ENCODE measurements at places on chromosomes 6 and 20.
A peak's percentile ranks its signal among the peaks of the same experiment; 100 is the strongest.

DNA sequence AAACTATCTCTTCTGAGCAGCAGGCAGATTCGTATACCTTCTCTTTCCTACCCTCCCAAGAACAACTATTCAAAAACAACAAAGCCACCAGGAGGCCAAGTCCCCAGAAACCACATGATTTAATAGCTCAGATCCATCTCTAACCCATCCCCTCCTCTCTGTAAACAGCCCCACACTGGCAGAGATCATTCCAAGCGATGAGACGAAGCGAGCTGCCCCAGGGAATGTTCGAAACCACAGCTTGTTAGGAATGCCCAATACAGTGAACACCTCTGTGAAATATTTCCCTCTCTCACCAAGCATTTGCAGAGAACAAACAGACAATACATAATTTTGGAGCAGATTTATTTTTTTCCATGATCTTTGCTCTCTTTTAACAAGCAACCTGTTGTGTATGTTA lies 231.8 kb downstream of the SOD2 start:
- DNase-seq = no peak

- DNase-seq = no peak
Measured at GRCh38 chr20:32752458-32753250, 9.4 kb upstream of the COMMD7 start.

DNA sequence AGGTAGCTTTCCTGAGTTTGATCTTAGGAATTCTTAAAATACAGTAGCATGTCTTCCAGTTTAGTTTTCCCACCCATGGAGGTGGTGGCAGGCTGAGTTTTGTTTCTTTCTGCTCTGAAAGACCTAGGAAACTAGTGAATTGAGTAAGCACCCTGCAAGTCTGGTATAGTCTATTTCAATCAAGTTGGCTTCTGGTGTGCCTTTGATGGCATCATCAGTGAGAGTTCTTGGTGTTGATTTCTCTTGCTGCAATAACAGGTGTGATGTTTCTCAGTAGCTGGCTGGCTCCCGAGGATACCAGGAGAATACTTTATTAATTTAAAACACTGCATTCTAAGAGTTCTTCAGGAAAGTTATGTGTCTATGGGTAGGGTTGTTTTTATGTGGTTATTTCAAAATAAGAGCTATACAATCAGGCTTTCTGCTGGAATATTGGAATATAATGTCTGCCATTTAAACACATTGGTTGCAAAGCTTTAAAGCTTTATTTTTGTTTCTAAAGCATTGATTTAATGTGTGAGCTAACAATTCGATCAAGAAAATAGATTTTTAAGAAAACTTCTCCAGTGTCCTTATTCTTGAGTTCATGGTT lies 19.0 kb downstream of the VAPB start:
- no peak for DNase-seq

DNA sequence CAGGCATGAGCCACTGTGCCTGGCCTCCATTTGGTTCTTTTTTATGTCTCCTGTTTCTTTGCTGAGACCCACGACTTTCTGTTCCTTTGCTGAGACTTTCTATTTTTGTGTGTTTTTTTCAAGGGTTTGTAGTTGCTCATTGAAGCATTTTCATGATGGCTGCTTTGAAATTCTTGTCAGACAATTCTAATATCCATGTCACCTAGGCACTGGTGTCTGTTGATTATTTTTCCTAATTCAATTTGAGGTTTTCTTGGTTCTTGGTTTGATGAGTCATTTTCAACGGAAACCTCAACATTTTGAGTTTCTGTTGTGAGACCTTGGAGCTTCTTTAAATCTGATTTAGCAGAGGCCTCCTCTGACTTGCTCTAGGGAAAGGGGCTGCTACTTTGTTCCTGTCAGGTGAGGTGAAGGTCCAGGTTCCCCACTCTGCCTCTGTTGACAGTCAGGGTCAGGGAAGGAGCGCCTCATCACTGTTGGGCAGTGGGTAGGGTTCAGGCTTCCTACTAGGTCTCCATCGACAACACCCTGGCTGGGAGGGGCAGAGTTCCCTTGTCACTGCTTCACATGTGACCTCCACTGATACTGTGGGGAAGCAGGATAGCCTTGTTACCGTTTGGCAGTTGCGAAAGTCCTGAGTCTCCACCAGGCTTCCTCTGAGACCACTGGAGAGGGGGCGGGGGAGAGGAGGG lies 67.2 kb upstream of the RNF24 start:
- peak; percentile 41 for DNase-seq

GRCh38 chr6:138582573-138582972 lies 83.3 kb upstream of the NHSL1 start:
- DNase-seq = no peak

- DNase-seq = no peak
Measured at GRCh38 chr6:106085692-106085983, 498 bp upstream of the PRDM1 start.

- DNase-seq = no peak
Measured at GRCh38 chr20:22931653-22932608, 103.2 kb upstream of the SSTR4 start.
